ENCODE measurements at places on chromosomes 12 and 14.

DNA sequence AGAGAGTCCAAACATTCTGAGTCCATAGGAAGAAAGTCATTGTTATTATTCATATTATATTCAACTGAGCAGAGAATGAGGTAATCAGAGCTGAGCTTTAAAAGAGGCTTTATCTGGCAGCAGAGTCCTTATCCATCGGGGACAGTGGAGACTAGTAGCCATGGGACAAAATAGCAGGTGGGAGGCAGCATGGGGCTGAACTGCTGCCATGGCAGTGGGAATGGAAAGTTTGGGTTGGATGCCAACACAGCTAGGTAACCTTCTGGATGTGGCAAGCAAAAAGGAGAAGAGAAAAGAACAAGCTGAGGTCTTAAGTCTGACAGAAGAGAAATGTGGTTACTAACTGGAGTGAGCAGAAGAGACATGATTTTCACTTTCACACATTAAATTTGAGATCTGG, 71.0 kb upstream of the CDKN3 start:
- DNase-seq = no peak

DNA sequence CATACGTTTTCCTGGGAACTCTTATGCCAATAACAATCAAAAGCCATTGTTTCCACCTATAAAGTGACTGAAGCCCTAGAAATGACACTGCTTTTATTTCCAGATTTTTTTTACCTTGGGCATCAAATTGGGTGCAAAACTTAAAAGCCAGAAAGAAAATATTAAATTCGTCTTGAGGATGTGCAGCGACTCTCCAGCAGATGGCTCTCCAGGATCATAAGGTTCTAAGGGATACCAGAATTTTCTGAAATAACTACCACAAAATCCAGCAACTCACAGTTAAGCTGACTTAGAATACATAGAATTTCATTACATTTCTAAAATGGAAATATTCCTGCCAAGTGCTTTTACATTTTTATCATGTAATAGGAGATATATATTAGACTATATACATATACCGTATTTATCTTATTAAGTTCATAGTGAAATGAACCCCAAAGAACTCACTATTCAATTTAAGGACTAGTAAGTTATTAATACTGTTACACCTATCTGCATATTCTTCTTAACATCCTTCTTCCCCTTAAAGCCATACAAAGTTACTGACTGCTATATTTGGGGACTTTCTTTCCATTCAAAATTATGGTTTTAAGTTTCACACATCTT, 44.0 kb downstream of the ARMH4 start:
- DNase-seq = peak; percentile 16

- DNase-seq = no peak
Measured at GRCh38 chr12:79063258-79063657, 198.7 kb downstream of the SYT1 start.

DNA sequence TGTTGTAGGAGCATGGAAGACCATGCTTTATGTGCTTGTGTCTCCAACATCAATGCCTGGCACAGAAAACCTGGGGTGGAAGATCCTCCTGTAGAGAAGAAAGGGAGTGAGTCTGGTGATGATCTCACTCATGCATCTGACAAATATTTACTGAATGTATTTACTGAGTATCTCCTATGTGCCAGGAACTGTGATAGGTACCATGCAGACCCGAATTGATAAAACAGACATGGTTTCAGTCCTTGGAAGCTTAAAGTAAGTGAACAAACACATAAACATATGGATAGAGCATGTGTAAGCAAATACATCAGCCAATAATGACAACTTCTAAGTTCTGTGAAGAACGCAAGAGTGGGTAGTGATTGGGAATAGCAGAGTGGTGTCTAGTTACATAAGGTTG, 117.0 kb upstream of the CCDC198 start:
- no peak for DNase-seq

DNA sequence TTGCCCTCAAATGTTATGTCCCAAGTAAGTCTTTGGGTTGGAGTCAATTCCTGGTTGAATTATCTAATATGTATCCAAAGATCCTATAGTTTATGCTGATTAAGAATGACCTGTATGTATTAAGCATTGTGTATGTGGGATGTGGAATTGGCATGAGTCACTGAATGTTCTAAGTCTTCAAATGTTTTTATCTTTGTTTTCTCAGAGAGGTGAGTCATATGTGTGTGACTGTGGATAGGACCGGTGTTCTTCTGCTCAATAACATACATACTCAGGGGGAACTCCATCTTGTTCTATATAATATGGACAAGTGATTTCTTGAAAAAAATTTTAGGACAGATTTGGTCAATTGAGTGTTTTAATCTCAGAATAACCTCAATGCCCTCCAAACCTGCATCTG, 57.9 kb downstream of the NAV3 start:
- DNase-seq = no peak

- DNase-seq = no peak
Measured at GRCh38 chr14:71001742-71002141, 94.5 kb downstream of the PCNX1 start.
